Muscle of leg (tissue), 16 donors: ENCODE measurements at places on chromosomes 16 and 17. TPM values are rescaled to one million over a fixed set of nuclear protein-coding genes. Genes with fewer than 3 reads are reported as not detected.

DNA sequence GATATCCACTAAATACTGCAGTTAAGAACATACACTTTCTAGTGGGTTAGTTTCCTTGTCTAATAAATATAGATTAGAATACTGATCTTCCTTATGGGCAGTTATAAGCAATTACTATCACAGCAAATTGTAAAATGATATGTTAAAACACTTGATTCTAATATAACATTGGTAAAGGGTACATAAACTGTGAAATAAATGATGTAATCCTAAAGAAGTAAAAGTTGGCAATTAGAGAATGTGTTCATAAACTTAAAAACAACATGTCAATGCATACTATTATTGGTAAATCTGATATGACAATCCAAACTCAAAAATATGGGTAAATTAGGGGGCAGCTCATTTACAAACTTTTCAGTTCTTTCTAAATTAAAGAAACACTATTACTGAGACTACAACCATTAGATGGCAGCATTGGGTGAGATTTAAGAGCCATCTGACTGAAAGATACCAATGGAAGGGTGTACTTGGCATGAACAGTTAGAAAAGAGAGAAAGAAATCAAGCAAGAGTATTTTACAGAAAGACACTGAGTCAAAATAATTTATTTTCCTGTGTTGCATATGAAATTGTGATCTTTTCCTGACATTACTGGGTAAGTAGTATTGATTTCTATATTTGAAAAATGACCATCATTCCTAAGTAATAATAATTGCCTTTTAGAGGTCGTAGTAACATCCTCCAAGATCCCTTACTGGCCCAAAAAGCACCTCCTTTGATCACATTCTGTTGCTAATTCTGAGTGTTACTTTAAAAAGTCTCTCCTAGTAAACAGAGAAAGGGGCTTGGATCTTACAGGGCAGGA is 119.6 kb downstream of the SPAG9 start:
- H3K27me3 ChIP-seq: no peaks in the 10 kb centered on the region
- peak; percentile 86 for DNase-seq
- no peak overlapping the region for H3K27ac ChIP-seq
- H3K36me3 ChIP-seq: peaks cover 36% of the 10 kb centered on the region
- no peaks in the 10 kb centered on the region for H3K4me1 ChIP-seq

Gene NGFR
- 37.8 TPM for total RNA-seq

DNA sequence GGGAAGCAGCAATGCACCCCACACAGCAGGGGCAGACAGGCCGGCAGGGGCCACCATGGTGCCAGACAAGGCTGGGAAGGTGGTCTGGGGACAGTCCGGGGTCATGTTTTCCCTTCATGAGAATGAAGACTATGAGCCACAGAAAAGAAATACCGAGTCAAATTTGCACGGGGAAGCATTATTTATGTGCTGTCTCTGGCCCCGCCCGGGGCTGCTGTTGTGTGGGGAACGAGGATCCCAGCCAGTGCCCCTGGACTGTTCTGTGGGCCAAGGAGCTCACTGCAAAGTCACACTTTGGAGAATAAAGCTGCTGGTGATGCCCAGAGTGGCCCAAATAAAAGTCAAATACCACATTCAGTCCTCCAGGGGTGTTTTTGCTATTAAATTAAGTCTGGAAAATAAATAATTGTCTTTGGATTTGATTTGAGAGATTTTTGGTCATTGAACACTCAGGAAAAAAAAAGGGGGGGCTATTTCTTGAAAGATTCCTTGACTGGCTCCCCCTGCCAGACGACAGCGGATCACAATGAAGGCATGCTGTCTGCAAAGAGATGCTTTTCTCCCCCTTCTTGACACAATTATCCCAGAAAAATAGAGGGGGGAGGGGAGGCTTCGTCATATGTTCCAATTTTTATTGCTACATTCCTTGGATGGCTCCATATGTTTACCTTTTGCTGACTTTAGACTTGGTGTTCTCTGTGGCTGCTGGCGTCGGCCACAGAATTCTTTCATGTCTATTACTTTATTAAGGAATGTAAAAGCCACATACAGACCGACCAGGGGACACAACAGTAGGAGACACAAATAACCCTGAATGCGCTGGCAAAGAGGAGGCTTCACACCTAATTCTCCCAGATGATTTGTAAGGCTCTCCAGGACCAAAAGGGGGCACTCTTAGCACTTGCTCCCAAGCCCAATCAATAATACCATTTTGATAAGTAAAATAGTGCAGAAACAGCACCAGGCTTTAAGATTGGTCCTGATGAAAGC is 27.1 kb upstream of the ANKFN1 start:
- no peak overlapping the region for H3K27ac ChIP-seq
- H3K27me3 ChIP-seq: no peaks in the 10 kb centered on the region
- H3K36me3 ChIP-seq: no peaks in the 10 kb centered on the region
- no peaks in the 10 kb centered on the region for H3K4me1 ChIP-seq
- H3K4me3 ChIP-seq: no peak overlapping the region
- DNase-seq: peak; percentile 38

Gene ESRP2
- total RNA-seq: 0.09 TPM

Gene GLP2R
- total RNA-seq: not detected

DNA sequence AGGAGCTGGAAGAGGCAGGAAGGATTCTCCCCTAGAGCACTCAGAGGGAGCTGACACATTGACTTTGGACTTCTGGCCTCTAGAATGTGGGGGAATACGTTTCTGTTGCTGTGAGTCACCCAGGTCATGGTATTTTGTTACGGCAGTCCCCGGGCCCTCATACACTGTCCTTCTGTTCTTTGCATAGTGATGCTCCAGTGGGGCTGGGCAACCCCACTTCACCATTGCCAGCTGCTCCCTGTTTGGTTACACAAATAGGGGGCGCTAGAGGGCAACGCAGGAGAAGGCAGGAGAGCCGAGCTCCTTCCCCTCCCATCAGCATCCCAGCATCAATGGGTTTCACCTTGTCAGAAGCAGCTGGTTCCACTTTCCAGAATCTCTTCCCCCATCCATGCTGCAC is 257.7 kb upstream of the FOXF1 start:
- no peaks in the 10 kb centered on the region for H3K4me1 ChIP-seq
- no peak overlapping the region for H3K27ac ChIP-seq
- H3K27me3 ChIP-seq: peaks cover 9% of the 10 kb centered on the region
- no peaks in the 10 kb centered on the region for H3K36me3 ChIP-seq
- no peak overlapping the region for H3K4me3 ChIP-seq

DNA sequence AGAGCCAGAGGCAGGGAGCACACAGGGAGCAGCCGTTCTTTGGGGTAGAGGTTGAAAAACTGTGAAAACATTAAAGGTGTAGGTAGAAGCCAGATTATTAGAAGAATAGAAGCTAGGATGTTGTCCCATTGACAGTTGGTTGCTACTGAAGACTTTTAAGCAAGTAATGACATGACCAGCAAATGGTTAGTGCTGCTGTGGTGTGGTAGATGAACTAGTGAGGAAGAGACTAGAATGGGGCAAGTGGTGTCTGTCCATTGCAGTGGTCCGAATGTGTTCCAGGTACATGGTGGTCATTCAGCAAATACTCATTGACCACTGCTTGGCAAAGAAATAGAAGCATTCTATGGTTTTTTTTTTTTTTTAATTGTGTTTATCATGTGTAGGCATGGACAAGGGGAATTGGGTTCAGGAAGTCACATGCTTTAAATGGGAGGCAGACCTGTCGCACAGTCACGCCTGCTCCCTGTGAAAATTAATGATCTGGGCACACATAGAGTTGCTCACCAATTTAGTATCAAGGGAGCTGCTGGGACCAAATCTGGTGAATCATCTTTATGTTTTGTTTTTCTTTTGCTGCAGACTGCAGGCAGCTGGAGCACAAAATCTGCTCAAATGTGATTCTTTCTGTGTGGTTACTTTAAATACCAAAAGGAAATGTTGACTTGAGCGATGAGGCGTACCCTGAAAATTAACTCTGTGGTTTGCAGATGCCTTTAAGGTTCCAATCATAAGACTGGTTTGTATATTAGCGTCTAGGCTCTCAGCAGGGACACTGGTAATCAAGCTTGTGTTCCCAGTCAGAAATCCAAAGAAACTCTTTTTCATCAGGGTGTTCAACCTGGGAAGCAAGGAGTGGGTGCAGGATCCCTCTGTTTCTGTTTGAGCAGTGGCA is 30.7 kb downstream of the YPEL2 start:
- DNase-seq: no peak
- H3K4me3 ChIP-seq: no peak overlapping the region

Gene TMEM231
- total RNA-seq: 6.3 TPM

DNA sequence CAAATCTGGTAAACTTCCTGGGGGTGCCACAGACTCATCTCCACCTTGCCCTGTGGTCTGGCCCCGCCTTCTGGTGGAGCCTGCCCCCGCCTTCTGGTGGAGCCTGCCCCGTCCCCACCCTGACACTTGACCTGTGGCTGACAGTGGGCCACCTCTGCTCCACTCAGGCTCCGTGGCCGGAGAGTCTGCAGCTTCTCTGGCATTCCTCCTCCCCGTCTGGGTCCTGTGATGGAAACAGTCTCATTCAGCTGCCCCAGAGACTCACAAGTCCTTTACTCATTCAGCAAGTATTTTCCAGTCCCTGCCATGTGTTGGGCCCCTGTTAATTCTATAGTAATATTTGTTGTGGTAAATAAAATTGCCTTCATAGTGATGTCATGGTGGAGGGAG is 21.0 kb upstream of the G6PC1 start:
- no peak overlapping the region for H3K27ac ChIP-seq
- no peak overlapping the region for H3K4me3 ChIP-seq
- H3K4me1 ChIP-seq: peaks cover 4% of the 10 kb centered on the region
- no peaks in the 10 kb centered on the region for H3K36me3 ChIP-seq

DNA sequence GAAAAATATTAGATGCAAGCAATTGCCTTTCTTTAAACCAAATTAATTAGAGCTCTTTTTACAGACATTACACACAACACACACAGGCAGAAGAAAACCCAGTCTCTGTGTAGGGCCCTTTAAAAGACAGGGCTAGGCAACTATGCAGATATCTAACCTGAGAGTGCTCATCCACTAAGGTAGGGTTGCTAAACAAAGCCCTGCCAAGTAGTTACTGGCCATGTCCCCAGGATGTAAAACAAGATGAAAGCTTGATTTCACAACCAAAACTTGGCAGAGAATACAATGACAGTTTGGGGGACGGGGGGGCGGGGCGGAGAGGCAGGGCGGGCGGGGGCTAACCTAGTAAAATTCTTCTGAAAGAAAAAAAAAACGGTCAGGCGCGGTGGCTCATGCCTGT is 669.0 kb upstream of the CA10 start:
- no peaks in the 10 kb centered on the region for H3K4me1 ChIP-seq
- no peaks in the 10 kb centered on the region for H3K27me3 ChIP-seq
- H3K4me3 ChIP-seq: no peak overlapping the region
- H3K27ac ChIP-seq: no peak overlapping the region

Gene CTRB2
- total RNA-seq: not detected

- H3K27ac ChIP-seq: peak overlapping the region; percentile 35
- H3K36me3 ChIP-seq: no peaks in the 10 kb centered on the region
- H3K27me3 ChIP-seq: no peaks in the 10 kb centered on the region
Measured at GRCh38 chr17:44279666-44280391, 11.9 kb upstream of the SLC4A1 start.

GRCh38 chr17:12358477-12358876 is 307.2 kb upstream of the MYOCD start:
- no peak for DNase-seq
- H3K36me3 ChIP-seq: no peaks in the 10 kb centered on the region
- H3K4me1 ChIP-seq: no peaks in the 10 kb centered on the region
- no peaks in the 10 kb centered on the region for H3K27me3 ChIP-seq
- no peak overlapping the region for H3K4me3 ChIP-seq

- no peaks in the 10 kb centered on the region for H3K4me1 ChIP-seq
- peaks cover 29% of the 10 kb centered on the region for H3K36me3 ChIP-seq
- H3K4me3 ChIP-seq: no peak overlapping the region
- no peak overlapping the region for H3K27ac ChIP-seq
Measured at GRCh38 chr16:47507701-47508100, 46.6 kb downstream of the PHKB start.

Gene KRT34
- not detected for total RNA-seq

GRCh38 chr17:48642059-48642842 is 16.1 kb upstream of the HOXB9 start:
- no peaks in the 10 kb centered on the region for H3K36me3 ChIP-seq
- H3K27me3 ChIP-seq: peaks cover 95% of the 10 kb centered on the region
- H3K27ac ChIP-seq: no peak overlapping the region
- no peak overlapping the region for H3K4me3 ChIP-seq
- DNase-seq: no peak
- peaks cover 5% of the 10 kb centered on the region for H3K4me1 ChIP-seq

Gene PRR29
- total RNA-seq: 0.75 TPM

DNA sequence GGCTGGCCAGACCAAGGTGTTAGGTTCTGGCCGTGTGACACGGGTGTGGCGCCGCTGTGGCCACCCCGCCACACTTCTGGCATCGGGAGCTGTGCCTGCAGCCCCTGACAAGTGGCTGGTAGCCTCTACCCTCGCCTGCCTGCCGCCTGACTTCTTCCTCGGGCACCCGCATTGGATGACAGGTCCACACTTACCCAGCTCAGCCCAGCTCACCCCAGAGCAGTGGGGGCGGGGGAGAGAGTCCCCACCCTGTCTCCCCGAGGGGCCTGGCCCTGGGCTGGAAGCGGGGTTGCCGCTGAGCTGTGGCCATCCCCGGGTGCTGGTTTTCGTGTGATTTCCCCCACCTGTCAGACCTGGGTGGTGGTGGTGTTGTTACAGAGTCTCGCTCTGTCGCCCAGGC is 53.9 kb upstream of the ACSF3 start:
- peaks cover 2% of the 10 kb centered on the region for H3K4me1 ChIP-seq
- no peak overlapping the region for H3K27ac ChIP-seq
- DNase-seq: no peak
- no peaks in the 10 kb centered on the region for H3K36me3 ChIP-seq

DNA sequence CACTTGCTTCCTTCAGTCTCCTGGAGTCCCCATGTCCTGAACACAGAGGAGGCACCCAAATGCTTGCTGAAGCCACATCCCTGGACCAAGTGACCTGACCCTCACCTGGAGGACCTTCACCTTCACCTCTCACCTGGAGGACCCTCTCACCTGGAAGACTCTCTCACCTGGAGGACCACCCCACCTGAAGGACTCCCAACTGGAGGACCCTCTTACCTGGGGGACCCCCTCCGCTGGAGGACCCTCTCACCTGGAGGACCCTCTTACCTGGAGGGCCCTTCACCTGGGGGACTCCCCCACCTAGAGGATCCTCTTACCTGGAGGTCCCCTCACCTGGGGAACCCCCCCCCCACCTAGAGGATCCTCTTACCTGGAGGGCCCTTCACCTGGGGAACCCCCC is 573 bp upstream of the CDK10 start:
- no peaks in the 10 kb centered on the region for H3K27me3 ChIP-seq
- H3K4me3 ChIP-seq: no peak overlapping the region
- peaks cover 11% of the 10 kb centered on the region for H3K36me3 ChIP-seq
- DNase-seq: no peak

DNA sequence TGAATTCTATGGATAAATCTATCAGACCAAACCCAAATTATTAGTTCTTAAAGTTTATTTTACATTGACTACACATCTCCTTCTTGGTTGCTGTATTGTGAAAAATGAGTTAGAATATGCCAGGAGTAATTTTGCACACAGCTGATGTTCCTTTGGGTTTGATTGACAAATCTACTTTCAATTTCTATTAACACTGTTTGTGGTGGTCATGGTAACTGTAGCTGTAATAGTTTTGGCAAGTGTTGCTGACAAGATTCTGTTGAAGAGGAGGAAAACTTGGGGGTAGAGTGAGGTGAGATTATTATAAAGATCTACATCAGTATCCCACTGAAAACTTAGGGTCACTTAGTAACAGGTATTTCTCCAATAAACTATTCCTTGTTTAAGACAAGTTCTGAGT is 30.3 kb downstream of the MRTFB start:
- H3K4me3 ChIP-seq: no peak overlapping the region
- DNase-seq: no peak
- no peaks in the 10 kb centered on the region for H3K36me3 ChIP-seq
- H3K27ac ChIP-seq: no peak overlapping the region
- peaks cover 3% of the 10 kb centered on the region for H3K4me1 ChIP-seq
- H3K27me3 ChIP-seq: no peaks in the 10 kb centered on the region

Gene TNFRSF17
- not detected for total RNA-seq
